ENCODE measurements at places on chromosomes 4 and X.

- DNase-seq: no peak
These were observed 9.5 kb downstream of the EPGN start for GRCh38 chr4:74317616-74318246.

- no peak for DNase-seq
These were observed 11.4 kb downstream of the MGST2 start for GRCh38 chr4:139676913-139677585.

- no peak for DNase-seq
These were observed 115.9 kb downstream of the GPAT3 start for GRCh38 chr4:83651846-83652245.

- no peak for DNase-seq
These were observed 25.5 kb downstream of the IRF2 start for GRCh38 chr4:184448821-184449220.

DNA sequence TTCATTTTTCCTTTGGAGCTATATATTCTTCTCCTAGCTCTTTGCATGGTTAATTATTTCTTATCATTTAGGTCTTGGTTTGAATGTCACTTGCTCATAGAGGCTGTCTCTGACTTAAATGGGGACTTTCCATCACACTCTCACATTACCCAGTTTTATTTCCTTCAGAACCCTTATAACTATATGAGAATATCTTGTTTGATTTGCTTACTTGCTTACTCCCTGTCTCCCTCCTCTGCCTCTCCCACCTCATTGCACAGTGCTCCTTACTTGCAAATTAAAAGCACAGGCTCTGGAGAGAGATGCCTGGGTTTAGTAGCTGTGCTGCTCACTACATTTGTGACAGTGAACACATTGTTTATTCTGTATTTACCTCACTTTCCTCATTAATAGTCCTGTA, 174.6 kb downstream of the SOWAHB start:
- no peak for DNase-seq

DNA sequence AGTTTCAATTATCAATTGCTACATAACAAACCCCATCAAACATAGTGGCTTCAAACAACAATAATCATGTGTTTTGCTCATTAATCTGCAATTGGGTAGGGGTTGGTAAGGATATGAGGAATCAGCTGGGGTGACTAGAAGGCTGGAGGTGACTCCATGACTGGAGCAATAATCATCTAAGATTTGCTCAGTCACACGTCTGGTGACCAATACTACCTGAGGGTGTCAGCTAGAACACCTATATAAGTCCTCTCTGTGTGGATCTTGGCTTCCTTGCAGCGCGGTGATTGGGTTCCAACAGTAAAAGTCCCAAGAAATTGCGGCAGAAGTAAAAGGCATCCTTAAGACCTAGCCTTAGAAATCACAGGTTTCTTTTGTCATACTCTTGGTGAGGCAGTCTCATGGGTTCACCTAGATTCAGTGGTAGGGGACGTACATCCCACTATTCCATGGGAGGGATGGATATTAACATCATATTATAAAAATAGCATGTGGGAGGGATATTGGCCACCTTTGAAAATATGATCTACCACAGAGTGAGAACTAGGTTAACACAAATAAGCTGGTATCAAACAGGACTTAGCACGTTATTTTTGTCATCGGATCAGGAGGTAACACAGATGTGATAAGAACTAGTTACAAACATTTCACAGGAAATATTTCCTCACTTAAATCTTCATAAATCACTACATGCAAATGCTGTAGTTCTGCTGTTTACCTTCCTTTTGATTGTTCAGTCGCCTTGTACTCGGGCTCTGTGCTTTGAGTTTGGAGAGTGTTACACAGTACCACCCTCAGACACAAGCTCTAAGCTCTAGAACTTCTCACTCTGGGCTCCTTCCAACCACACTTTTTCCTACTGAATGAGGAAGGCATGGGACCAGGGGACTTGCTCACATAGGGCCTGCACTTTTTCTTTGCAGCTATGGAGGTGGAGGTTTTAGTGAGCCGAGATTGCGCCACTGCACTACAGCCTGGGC, 78.3 kb downstream of the LARP7 start:
- DNase-seq: no peak

DNA sequence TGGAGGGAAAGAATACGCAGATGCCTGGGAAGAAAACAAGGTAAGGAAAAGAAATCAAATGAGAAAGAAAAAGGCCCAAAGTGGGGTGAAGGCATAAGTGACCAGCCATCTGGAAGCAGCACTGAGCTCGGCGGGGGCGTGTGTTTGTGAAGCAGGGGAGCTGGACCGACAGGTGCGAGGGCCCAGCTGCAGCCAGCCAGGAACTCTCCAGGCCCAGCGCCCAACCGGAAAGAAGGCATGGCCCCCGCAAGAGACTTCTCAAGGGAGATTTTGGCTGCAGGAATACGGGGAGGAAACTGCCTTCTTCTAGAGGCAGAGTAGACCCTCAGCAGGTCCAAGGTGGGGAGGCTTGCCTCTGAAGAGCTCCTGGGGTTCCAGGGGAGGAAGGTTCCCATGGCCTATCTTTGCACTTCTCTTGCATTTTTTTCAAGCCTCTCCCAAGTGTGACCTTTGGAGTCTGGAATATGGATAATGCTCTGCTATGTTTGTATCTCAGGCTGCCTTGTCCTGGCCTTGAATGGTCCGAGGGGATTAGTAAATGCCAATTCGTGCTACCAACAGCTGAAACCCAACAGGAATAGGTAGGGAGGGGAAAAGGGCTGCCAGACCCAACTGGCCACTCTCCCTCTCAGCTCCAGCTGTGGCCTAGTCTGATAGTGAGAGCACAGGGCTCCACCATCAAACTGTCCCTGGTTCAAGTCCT, 10.8 kb upstream of the CITED1 start:
- no peak for DNase-seq

DNA sequence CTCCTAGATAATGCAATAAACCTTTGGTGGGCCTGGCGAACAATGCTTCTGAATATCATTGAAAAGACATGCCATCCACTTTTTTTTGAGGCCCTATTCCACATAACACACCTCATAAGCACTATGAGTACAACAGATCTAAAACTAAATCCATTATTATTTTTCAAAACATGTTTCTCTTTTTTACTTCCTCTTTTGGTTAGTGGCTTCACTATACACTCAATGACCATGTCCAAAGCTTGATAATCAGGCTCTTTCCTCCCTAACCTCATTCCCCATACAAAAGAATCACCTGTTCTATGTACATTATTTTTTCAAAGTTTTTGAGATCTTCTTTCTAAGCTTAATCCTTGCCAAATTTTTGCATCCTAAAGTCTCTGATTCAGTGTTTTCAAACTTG, 20.4 kb upstream of the NPY2R start:
- DNase-seq: no peak

All from keratinocyte (primary cell).